Stimulated activated CD4-positive, alpha-beta T cell treated with anti-CD3 and anti-CD28 coated beads, Interleukin-4, amount 100 ng/mL, for 1 hour (primary cell): ENCODE measurements at places on chromosomes 1 and 21.

DNA sequence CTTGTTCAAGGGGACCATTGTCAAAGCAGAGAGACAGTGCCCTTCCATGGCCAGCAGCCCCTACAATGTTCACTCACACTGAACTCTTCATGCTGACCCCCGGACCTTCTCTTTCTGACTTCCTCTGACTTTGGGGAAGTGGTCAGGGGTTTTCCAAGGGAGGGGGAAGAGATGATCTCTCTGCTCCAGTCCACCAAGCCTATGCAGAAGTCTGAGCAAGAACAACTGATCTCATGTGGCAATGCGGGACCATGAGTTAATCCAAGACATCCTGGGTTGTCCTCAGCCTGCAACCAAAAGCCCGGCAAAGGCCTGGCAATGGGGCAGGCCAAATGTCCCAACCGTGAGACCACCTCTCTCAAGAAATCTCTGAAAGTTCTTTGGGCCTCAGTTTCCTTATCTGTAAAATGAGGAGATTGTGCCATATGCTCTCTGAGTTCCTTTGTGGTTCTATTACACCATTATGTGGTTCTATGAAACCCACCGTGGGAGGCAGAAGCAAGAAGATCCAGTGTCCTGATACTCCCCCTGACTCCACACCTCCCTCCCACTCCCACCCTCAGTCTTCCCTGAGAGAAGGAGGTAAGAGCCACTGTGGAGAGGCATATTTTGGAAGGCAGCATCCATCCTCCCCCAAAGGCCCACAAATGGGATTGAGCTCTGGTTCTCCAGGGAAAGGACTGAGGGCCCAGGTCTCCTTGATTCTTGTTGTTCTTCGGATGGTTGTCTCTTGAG, 11.8 kb upstream of the ARHGEF2 start:
- no peak for DNase-seq

DNA sequence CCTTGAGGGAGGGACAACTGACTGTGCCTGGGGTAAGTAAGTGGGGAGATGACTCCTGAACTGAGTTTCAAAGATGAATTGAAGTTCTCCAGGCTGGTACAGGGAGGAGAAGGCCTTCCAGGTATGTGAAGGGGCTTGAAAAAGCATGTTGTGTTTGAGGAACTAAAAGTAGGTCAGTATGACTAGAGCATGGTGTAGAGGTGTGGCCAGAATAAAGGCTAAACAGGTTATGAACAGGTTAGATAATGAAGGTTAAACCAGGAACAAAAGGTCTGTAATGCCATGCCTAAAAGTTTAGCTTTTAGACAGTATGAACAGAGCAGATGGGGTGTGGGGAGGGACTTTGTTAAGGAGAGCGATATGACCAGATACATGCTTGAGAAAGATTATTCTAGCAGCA, 7.3 kb upstream of the CLSPN start:
- DNase-seq, result no peak

- DNase-seq, result no peak
Observed at GRCh38 chr1:224592636-224593582, 23.2 kb upstream of the CNIH3 start.

DNA sequence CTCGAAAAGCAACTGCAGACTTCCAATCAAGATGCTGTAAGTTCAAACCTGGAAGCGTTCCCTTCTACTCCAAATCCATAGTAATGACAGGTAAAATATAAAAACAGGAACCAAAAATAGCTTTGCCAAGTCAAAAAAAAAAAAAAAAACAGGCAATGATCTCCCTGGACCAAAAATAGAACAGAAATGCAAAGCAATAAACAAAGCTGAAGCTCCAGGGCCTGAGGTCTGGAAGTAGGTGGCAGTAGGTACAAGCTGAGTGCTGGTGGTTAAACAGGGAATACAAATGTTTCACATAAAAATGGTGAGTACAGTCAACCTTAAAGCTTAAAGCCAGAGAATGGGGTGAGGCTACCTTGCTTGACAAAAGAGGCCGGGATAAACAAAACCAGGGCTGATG, 610.8 kb downstream of the SMYD3 start:
- no peak for DNase-seq

GRCh38 chr1:104884939-104885338, 1135.2 kb downstream of the AMY1C start:
- DNase-seq, result no peak

DNA sequence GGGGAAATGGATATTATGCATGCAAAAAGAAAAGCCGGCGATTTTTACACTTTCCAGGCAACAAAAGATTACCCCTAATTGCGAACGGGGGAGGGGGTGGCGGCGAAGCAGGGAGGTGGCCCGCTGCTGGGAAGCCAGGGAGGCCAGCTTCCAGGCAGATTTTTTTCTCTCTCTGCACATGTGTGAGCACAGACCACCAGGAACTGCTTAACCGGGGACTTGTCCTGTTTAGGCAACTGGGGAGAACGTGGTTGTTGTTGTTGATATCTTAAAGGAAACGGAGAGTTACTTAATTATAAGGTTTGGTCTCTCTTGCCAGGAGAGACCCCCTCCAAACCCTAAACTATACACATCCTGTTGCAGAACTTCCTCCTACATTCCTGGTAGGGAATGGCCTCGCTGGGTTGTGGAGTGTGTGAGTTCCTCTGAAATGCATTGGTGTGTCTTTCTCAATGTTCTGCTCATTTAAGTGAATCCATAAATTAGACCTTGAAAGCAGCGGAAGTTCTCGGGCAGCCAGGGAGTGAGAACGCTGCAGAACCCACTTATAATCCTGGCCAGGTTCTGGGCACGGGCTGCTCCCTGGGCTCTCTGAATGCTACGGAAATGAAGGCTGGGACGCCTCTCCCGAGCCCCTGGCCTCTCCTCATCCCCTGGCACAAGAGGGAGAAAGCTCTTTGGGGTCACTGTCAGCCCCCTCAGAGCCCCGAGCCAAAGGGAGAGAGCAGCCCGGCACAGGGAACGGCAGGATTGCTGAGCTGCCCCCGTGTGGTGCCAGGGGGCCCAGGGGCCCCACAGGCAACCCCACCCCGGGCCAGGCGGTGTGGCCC, 250.0 kb downstream of the FOXD2 start:
- DNase-seq, result no peak

GRCh38 chr1:204190212-204191211, 5.8 kb downstream of the KISS1 start:
- DNase-seq, result peak; percentile 19

DNA sequence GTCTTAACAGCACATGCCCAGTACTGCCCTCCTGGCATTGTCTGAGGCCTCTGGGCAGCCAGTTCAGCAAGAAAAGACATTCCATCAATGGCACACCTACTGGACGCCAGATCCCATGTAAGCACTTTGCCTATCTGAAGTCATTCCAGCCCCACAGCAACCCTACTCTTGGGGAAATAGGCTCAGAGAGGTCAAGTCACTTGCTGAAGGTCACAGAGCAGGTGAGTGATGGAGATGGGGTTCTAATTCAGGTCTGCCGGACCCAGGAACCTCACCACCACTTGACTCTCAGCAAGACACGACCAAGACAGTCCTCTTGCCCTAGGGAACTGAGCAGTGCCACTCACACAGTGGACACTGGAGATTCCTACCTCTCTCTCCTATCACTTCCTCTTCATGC, 79.4 kb downstream of the PAX7 start:
- no peak for DNase-seq

GRCh38 chr1:156389311-156389710, 20.3 kb downstream of the RHBG start:
- DNase-seq, result no peak

DNA sequence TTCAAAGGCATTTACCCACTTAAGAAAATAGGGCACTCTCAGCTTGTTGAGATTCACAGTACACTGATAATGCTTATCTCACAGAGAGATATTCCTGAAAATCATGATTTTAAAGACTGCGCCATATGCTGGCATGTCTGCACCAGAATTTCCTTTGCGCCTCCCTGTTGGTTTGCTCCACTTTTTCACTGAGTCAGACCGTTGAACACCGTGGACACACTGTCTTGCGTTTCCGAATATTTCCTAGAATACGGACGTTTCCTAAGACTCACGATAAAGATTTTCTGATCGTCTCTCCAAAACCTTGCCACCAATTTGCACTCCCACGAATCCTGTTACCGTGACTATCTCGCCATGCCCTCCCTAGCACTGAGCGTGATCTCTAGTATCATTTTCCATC, 497 bp upstream of the C1orf115 start:
- DNase-seq, result no peak

GRCh38 chr1:167746013-167746672, 24.4 kb downstream of the MPZL1 start:
- no peak for DNase-seq

DNA sequence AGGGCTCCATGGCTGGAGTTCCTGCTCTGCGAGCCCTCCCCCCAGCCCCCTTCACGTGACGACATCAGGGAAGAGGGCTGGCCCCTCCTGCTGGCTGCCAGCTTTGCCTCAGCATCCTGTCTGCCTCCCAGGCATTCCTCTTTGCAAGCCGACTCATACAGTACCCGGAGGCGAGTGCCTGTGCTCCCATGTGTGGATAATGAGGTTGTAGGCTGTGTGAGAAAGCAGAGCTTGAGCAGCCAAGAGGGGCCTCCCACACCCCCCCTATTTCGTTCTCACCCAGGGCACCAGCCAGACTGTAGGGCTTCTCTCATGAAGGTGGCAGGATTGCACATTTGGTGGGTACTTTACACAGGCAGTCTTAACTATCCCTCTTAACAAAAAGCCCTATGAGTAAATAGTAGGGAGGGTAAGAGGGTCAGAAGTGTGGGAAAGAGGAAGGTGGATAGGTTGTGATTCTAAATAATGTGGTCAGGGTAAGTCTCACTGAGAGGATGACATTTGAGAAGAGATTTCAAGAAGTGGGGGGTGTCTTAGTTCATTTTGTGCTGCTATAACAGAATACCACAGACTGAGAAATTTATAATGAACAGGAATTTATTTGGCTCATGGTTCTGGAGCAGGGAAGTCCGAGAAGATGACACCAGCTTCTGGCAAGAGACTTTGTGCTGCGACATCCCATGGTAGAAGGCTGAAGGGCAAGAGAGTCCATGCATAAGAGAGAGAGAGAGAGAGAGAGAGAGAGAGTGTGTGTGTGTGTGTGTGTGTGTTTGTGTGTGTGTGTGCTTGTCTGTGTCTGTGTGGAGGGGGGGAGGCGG, 113.5 kb downstream of the OMA1 start:
- no peak for DNase-seq

DNA sequence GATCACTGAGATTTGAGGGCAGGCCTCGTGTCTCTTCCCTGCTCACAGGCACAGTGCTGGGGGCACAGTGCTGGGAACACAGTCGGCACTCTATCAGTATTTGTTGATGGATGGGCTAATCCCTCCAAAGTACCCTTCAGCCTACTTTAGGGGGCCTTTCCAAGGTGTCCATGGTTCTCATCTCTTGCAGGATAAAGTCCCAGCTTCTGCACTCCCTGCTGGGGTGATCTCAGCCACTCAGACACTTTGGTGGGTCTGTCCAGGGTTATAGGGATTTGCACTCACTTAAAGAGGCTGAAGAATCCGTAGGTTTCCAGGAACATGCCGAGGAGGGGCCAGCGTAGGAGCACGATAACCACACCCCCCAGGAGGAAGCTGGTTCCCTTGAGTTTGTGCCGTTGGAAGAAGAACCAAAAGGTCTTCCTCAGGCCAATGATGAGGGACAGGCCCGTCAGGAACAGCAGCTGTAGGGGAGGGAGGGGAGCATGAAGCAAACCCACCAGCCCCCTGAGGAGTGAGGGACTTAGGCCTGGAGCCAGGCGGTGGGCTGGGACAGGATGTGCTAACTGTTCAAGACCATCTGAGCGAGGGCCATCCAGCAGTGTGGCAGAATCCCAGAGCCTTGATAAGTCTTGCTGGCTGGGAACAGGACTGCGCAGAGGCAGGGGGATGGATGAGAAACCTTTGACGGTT, 5.2 kb upstream of the KISS1 start:
- DNase-seq, result no peak

DNA sequence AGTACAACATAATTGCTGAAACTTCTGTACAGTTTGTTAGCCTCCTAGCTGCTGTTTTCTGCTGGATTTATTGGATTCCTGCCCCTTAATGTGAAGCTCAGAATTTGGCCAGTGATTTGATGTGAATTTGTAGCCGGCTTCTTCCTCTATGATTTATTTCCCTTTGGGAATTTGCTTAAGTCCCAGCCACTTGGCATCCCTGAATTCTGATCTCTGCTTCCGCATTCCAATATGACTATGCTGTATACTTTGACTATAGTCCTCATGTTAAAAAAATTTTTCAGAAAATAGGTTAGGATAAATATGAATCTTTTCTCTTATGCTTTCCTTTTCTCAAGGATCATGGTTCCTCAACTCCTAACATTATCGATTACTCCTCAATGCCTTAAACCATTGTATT, 12.4 kb upstream of the LRIF1 start:
- no peak for DNase-seq

DNA sequence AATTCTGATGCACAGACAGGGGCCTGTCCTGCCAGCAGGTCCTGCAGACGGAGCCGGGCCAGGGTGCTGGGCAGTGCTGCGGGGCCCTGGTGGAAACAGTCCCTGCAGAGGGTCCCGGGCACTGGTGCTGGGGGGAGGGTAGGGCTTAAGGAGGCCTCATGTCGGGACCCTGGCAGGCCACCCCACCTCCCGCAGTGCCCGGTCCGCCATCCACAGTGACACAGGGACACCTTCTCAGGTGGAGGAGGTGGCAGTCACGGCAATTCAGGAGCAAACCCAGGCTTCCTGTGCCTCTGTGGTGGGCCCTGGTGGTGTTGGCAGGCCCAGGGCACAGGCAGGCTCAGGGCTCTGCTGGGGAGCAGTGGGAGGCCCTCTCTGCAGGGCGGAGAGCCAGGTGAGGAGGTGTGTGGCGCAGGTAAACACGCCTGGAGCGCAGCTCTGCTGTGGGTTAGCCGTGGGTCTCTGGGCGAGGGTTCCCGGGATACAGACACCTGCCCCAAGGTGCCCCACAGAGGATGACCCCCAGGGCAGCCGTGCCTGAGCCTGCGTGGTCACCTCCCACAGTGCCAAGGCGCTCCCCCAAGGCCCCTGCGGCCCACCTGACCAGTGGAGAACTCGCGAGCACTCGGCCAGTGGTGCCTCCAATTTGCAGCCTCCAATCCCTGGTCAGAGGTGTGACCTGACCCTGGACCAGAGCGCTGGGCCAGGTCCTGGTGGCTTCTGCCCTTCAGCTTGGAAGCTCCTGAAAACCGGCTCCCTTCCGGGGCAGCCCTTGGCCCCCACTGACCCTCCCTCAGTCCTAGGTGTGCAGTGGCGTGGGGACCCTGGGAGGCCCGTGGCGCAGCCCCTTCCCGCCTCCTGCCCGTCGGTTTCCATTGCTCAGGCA, 19.2 kb downstream of the COL18A1 start:
- DNase-seq, result no peak

GRCh38 chr21:25313829-25314228, 293.5 kb downstream of the MRPL39 start:
- no peak for DNase-seq

GRCh38 chr1:51285055-51285454, 45.3 kb downstream of the TTC39A start:
- no peak for DNase-seq

- no peak for DNase-seq
Observed at GRCh38 chr1:228465141-228465540, 22.0 kb upstream of the RNF187 start.

- no peak for DNase-seq
Observed at GRCh38 chr1:205477121-205477758, 21.4 kb upstream of the BLACAT1 start.

DNA sequence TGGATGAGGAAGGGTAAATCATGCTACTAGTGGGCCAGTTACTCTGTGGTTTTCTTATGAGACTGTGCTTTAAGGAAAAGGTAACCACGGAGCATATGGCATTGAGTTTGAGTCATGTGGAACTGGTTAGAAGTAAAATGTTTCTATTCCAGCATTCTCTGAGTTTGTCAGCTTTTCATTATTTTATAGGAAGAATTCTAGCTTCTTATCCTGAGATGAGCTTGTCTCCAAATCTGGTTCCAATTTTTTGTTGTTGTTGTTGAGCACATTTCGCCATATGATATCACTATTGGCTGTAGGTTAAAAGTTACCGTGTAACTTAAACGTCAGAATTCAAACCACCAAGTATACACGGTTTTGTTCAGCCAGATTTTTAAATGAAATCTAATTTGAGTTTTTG, 69.9 kb downstream of the ATF6 start:
- no peak for DNase-seq
